EL (cell line): ENCODE measurements at places on chromosomes 2 and 18.

GRCh38 chr2:7379799-7380198 lies 462.6 kb downstream of the RNF144A start:
- DNase-seq, result no peak

DNA sequence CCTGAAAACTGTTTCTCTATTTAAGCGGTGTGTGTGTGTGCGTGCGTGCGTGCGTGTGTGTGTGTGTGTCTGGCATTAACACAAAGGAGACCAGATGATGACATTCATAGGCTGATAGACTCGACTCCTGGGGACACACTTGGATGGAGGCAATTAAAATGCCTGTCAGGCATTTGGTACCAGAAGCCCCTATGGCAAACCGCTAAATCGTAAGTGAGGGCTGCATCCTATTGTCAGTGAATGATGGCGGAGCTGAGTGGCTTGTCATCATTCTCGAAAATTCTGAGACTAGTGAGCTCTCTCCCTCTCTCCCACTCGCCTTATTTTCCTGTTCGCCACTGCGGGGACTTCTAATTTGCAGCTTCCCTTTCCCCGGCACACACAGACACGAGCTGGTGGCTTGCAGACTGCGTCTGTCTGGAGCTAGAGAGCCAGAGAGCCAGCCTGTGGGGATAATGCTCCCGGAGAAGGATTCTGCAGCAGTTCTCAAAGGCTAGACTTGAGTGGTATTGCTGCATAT lies 155.4 kb downstream of the MAP2 start:
- DNase-seq, result peak; percentile 23

DNA sequence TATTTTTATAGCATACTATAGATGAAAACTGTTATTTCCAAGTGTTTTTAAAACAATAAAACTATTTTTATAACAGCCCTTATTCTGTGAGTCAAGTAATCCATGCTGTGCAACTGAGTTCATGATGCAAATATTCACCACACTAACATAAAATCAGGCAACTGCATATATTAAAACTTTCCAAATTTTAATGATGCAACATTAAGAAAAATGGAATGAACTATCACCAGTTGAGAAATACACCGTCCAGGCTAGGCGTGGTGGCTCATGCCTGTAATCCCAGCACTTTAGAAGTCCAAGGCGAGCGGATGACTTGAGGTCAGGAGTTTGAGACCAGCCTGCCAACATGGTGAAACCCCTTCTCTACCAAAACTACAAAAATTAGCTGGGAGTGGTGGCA lies 114.5 kb downstream of the CDH2 start:
- DNase-seq, result no peak

DNA sequence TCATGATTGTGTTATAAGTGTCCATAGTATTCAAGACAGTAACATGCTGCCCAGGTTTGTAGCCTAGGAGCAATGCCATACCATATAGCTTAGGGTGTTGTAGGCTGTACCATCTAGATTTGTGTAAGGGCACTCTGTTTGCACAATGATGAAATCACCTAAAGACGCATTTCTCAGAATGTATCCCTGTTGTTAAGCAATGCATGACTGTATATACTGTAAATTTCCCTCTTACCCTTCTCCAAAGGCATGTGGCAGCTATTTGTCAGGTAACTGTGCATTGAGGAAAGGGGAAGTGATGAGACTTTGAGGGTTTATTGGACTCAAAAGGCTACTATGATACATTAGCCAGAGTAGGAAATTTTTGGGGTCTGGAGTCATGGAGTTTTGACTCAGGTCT lies 180.8 kb downstream of the VAPA start:
- DNase-seq, result no peak

DNA sequence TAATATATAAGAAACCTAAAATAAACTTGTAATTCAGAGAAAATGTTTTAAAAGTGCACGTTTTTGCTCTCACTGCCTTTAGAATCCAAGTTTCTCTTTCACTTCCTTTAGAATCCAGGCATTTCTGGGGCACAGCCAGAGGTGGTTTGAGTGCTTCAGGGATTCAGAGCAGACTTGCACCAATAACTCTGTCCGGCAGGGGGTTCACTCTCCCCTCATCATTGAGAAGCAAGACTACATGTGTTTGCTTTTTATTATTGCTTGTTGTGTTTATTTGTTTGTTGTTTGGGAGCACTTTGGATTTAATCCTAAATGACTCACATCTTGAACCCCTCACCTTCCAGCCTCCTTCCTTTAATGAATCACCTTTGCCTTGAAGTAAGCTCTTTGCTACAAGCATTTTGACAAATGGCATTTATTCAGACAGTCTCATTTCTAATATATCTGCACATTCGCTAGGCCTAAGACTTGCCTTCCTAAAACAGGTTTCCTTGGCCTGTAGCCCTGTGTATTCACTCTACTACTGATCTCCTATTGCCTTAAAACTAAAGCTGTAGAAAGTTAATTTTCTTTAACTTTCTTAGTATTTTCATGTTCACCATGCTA lies 233.5 kb upstream of the ATP5MC3 start:
- DNase-seq, result peak; percentile 72

GRCh38 chr2:21096458-21096857 lies 27.3 kb upstream of the TDRD15 start:
- no peak for DNase-seq

GRCh38 chr18:42159146-42159545 lies 204.1 kb downstream of the PIK3C3 start:
- DNase-seq, result no peak

GRCh38 chr18:69968039-69968438 lies 20.4 kb upstream of the CD226 start:
- no peak for DNase-seq

DNA sequence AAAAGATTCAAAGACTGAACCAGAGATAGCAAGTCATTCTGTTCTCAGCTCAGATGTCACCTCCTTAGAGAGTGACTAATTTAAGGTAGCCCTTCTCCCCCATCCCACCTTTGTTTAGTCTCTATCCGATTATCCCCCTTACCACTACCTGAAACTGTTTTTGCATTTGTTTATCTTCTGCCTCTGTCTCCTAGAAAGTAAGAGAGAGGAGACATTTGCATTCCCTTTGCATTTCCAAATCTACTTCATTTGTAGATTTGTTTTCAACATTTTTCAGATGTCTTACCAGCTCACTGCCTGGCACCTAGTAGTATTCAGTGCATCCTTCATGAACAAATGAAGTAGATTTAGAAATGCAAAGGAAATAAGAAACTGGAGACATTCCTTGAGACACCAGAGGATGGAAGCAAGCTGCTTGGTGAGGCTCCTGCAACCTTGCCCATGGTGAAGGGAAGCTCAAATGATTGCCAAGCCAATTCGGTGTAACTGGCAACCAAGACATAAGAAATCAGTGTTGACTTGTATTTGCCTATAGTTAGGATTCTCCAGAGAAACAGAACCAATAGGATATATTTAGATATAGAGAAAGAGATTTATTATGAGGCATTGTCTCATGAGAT lies 385.7 kb downstream of the STK39 start:
- DNase-seq, result no peak

- no peak for DNase-seq
Observed at GRCh38 chr2:155653176-155653575, 679.3 kb downstream of the NR4A2 start.

- DNase-seq, result peak; percentile 55
Observed at GRCh38 chr2:183866666-183867065, 731.7 kb upstream of the ZNF804A start.

GRCh38 chr18:66734451-66734850 lies 130.6 kb upstream of the CDH19 start:
- no peak for DNase-seq

- no peak for DNase-seq
Observed at GRCh38 chr18:44766450-44766849, 85.8 kb downstream of the SETBP1 start.

- no peak for DNase-seq
Observed at GRCh38 chr18:23609390-23610023, 23.2 kb upstream of the NPC1 start.

- DNase-seq, result no peak
Observed at GRCh38 chr2:180057706-180058412, 50.8 kb upstream of the CWC22 start.

DNA sequence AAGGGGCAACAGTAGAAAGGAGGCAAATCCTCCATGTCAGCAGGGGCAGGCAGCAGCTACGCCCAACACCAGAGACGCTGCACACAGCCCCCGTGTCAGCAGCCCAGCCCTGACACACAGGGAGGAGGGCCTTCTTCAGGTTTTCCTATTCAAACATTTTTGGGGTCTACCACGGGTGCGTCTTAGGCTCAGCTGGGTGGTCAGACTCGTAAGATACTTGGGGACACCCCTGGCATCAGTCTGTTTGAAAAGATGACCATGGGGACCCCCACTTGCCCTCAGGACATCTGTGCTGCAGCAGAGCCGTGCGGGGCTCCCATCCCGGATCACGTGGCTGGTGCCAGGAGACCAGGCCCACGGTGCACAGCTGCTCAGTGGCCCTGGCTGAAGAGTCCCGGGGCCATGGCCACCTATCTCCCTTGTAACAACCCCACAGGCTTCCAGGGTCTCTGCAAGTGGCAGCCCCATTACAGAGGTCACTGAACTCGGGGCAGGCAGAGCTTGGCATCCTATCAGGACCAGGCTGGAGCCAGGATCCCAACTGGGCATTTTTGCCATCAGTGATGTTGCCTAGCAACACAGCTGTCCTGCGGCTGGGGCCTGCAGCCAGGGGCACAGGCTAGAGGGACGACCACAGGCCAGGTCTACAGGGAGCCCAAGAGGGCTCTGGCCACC lies 82.5 kb downstream of the EDAR start:
- DNase-seq, result no peak

- DNase-seq, result peak; percentile 11
Observed at GRCh38 chr2:12720278-12720620, 3.5 kb downstream of the TRIB2 start.

GRCh38 chr2:165268754-165269153 lies 29.5 kb downstream of the SCN2A start:
- no peak for DNase-seq

DNA sequence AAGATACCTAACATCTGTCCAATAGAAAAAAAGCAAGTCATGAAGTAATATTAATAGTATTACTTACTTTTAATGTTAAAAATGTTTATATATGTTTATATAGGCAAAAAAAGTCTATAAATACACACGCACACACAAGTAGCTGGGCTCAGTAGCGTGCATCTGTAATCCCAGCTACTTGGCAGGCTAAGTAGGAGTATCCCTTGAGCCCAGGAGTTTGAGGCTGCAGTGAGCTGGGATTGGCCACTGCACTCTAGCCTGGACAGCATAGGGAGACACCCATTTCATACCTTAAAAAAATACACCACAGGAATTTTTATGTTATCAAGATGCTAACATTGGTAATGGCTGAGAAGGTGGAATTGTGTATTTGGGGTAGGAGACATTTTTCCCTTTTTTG lies 17.4 kb upstream of the AFTPH start:
- no peak for DNase-seq

DNA sequence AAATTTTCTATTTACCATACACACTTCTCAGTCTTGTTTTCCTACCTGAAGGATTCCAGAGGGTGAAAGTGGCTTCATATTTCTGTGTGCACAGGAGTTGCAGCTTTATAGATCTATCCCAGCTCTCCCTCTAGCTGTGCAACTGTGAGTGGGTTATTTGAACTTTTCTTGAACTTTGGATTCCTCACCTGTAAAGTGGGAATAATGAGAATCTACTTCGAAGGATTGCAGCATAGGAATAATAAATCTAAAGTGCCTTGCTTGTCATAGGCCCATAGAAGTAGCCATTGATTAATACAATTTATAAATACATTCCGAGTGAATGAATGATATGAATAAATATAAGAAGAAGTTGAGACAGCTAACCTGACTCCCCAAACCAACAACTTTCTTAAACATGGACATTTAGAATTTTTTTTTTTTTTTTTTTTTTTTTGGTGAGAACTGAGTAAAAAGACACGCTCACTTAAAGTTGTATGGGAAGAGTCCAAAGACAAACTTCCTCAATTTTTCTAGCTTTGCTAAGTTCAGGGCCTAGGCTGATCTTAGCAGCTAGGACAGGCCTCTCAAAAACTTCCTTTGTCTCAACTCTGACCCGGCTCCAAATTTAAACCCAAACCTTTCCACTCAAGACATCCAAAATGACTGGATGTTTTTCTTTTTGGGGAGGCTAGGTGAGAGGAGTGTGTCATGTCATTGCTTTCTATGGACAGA lies 203.3 kb upstream of the FBXO11 start:
- DNase-seq, result no peak

- no peak for DNase-seq
Observed at GRCh38 chr2:132374151-132374550, 42.5 kb upstream of the GPR39 start.

GRCh38 chr2:118730405-118730804 lies 117.0 kb downstream of the EN1 start:
- no peak for DNase-seq

DNA sequence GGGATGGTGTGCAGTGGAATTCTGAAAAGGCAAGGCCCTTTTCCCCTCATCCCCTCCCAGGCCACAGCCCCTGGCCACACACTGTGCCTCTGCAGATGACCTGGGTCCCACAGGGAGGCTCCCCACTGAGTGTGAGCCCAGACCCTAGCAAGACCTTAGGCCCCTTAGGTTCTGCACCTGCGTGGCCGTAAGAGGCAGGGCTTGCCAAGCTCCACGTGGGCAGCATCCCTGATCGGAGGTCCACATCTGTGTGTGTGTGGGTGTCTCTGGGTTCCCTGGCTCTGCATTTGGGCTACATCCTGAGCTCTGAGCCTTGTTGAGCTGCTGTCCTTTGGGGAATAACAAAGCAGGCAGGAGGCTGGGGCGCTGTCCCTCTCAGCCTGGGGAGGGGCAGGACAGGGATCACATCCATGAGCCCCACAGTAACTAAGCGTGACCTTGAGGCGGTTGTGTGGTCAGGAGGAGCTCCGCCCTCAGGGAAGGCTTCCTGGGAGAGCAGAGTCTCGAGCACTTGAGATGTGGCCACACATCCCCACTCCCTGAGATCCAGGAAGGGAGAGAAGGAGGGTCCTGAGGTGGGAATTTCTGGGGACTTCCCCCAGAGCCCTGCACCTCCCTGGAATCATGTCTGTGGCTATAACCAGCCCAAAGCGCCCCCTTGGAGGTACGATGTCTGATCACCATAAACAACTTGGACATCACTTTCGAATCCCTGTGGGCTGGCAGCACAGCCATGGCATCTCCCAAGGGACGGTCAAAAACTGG lies 84.8 kb downstream of the STPG4 start:
- DNase-seq, result peak; percentile 74

- DNase-seq, result no peak
Observed at GRCh38 chr18:13372531-13372951, 154.0 kb downstream of the LDLRAD4 start.

GRCh38 chr2:12168791-12169388 lies 422.5 kb downstream of the LPIN1 start:
- DNase-seq, result peak; percentile 69
